Activated CD4-positive, CD25-positive, alpha-beta regulatory T cell treated with anti-CD3 and anti-CD28 coated beads, Interleukin-2, amount 50 U/mL, for 24 hours (primary cell): ENCODE measurements at places on chromosomes 11 and 22.
A peak's percentile ranks its signal among the peaks of the same experiment; 100 is the strongest.

GRCh38 chr11:37322333-37323194, 724.5 kb upstream of the RAG2 start:
- no peak for ATAC-seq

DNA sequence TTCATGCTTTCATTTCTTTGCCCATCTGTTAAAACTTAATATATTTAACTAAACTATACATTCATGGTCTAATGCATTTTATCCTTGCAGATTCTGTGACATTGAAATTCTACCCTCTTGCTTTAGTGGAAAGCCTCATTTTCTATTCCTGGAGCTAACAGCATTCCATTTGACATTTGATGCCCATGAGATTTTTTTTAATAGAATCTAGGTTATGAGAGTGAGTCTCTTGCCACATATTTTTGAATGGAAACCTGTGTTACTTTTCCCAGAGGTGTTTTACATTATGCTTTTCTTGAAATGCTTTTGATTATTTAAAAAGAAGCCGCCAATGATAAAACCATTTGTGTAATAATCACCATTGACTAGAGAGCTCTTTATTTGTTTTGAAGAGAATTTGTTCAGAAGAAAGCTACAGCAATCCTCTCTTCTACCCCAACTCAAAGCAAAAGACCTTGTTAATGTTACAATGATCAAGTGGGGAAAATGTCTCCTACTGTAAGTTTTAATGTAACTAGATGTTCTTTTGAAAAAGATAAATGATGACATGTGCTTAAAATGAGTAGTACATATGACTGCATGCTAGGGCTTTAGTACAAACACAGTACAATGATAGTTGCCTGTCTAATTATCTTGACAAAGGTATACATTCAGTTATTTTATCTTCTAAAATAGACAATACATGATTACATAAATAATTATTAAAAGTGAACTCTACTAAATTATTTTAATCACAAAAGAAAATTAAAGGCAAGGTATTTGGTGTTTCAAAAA, 67.3 kb downstream of the GAS2 start:
- ATAC-seq, result no peak

DNA sequence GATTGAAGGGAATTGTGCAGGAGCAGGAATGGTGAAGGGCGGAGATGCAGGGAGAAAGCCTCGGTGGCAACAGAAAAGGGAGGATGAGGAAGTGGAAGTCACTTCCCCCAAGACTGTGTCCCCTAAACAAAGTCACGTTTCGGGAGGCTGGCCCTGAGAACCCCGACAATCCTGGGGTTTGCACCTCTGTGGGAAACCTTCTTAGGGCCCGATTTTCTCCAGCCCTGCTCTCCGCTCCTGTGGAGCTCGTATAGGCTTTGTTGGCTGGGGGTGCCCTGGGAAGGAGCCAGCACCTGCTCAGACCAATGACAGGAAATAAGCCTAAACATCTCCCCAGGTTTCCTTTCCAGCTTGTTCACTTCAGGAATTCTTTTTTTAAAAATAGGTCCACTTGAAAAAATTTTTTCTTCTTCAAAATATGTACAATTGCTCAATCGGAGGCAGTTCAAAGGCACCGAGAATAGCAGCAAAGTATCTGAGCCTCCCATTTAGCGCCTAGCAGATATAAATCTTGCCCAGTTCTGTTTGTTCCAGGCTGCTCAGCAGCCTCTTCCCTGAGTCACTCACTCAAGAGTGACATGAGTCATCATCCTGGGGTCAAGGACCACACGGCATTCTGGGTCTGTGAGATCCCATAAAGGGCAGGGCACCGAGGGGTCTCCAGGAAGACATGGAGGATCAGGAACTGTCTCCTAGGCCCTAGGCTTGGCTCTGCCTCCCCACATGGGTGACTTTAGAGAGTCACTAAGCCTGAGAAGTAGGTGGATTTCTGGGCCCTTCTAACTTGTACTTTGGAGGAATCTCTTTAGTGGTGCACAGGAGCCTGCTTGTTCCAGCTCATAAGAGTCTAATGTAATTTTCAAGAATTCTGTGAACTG, 34.0 kb downstream of the IRAG1 start:
- no peak for ATAC-seq

GRCh38 chr22:29831186-29831921, 6.7 kb downstream of the ASCC2 start:
- no peak for ATAC-seq

- no peak for ATAC-seq
Observed at GRCh38 chr22:49370627-49371301, 456.9 kb downstream of the BRD1 start.

- no peak for ATAC-seq
Observed at GRCh38 chr22:36238373-36239149, 766 bp downstream of the APOL2 start.

DNA sequence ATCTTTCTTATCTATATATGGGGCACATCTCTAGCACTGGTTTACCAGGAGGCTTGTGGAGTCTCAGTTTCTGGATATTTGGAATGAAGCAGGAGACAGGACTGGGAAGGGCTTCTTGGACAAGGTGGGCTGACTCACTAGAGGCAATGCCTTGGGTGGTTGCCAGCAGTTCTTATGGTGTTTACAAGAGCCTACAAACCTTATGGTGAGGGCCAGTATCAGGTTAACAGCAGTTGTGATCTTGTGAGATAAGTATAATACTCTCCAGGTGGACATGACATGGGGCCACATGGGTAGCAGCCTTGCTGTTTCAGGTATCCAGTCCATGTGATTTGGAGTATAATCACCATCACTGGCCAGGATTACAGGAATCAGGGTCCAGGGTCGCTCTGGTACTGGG, 10.2 kb downstream of the FUT4 start:
- no peak for ATAC-seq

- no peak for ATAC-seq
Observed at GRCh38 chr11:40517122-40517521, 942.3 kb downstream of the LRRC4C start.

- ATAC-seq, result no peak
Observed at GRCh38 chr22:46897246-46897623, 134.8 kb downstream of the TBC1D22A start.

- ATAC-seq, result no peak
Observed at GRCh38 chr11:67022341-67022933, 497 bp upstream of the SYT12 start.

GRCh38 chr11:118928870-118929500, 3.3 kb upstream of the BCL9L start:
- peak; percentile 4 for ATAC-seq

DNA sequence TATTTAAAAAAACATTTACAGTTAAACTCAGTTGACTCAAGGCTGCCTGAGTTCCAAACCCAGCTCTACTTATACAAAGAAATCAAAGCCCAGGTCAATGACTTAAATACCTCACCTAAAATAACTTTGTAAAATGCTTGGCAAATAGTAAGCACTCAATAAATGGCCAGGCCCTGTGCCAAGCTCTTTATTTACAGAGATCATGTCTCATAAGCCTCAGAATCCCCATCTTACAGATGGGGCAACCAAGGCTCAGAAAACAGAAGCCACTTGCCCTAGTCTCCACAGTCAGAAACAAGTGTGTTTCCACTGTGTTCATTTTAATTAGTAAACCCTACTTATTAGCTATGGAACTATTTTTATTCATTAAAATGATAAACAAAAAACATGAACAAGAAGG, 30.5 kb upstream of the TTC28 start:
- ATAC-seq, result no peak

DNA sequence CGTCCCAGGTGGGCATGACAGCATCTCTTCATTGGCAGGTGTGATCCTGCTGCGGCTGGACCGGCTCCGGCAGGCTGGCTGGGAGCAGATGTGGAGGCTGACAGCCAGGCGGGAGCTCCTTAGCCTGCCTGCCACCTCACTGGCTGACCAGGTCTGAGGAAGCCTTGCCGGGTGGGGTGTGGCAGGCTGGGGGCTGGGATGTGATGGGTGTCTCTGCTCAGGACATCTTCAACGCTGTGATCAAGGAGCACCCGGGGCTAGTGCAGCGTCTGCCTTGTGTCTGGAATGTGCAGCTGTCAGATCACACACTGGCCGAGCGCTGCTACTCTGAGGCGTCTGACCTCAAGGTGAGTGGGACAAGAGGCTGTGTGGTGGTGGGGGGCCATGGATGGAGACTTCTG, 3.5 kb downstream of the LARGE2 start:
- ATAC-seq, result no peak

- ATAC-seq, result no peak
Observed at GRCh38 chr11:94455861-94456260, 37.8 kb downstream of the MRE11 start.

GRCh38 chr11:36510594-36510942, 496 bp upstream of the TRAF6 start:
- no peak for ATAC-seq

DNA sequence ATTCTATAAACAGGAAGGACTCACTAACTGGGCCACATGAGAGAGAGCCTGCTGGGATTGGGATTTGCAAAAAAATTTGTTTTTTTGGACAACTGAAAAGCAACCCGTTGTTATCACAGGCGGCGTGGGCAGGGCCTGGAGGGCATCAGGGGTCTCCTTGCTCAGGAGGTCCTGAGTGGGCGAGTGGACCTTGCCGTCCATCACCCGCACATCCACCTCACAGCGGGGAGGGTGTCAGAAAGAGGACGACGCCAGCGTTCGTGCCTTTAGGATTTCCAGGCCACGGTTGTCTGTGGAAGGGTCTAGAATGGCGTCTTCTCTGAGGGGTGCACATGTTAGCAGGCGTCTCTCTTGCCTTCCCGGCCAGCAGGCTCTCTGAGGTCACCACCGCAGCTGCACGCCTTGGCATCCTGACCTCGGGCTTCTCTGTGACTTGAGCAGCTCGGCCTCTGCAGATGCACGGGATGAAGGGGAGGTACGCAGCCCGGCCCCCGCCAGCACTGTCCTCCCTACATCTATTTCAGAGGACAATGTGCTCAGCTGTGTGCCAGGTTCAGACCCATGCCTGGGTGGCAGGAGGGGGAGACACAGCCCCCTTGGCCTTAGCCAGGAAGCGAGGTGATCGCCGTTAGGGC, 749.5 kb downstream of the BRD1 start:
- no peak for ATAC-seq

- ATAC-seq, result no peak
Observed at GRCh38 chr11:11308249-11308648, 44.8 kb downstream of the CSNK2A3 start.

DNA sequence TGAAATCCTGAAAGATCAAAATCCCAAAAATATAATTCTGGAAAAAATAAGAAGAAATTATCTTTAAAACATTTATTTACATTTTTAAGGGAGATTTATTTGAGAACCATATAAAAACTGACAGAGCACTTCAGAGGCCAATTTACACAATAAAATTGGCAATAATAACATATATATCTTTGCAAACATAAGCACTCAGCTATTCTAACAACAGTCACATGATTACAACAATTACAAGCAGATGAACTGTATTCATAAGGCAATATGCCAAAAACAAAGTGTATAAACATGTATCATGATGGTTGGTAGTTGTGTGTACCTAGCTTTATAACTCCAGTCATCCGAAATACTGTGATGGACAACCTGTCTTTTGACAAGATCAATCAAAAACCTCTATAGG, 17.7 kb upstream of the RASSF10 start:
- ATAC-seq, result no peak

DNA sequence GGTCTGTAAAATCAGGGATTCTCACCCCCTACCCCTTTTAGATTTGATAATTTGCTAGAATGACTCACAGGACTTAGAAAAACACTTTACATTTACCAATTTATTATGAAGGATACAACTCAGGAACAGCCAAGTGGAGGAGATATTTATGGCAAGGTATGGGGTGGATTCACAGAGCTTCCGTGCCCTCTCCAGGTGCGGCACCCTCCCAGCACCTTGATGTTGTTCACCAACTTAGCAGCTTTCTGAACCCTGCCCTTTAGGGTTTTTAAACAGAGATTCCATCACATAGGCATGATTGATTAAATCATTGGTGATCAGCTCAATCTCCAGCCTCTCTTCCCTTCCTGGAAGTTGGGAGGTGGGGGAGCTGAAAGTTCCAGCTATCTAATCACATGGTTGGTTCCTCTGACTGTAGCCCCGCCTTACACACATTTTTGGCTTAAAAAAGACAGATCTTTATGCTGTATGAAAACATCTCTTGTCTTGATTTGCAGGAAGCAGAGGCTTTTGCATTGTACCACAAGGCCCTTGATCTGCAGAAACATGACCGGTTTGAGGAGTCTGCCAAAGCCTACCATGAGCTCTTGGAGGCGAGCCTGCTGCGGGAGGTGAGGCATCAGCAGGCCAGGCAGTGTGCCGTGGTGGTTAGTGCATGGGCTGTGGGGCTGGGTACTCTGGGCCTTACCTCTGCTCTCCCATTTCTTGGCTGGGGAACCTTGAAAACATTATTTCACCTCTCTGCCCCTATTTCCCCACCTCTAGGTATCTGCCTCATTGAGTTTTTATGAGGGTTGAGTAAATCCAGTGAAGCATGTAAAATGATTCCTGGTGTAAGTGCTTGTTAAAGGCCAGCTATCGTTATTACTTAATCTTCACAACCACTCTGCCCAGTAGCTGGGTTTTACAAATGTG, 27.0 kb downstream of the CABIN1 start:
- no peak for ATAC-seq

DNA sequence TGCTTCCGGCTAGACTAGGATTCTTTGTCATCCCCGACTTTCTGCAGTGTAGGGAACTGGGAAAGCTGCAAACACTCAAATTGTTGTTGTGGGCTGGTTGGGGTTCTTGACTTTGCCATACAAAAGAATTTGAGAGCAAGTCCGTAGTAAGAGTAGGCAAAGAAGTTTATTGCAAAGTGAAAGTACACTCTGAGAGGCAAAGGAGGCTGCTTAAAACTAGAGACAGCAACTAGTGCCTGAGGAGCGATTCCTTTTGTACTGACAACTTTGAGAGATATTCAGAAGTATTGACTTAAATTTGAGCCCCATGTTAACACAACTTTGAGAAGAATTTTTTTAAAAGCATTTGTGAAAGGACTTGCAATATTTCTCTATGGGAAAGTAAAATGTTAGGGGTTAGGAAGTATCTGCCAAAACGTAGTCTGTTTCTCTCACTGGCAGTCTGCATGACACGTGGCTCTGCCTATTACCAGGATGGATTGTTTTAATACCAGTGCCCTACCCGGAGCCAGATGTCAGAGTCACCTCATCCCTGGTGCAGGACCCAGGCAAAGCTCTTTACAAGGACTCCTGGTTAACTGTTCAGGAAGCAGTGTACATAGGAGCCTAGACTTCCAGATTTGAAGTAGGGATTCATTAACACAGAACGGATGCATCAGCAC, 85.0 kb upstream of the CLPB start:
- ATAC-seq, result peak; percentile 31
